ENCODE measurements at places on chromosomes 1 and 21. TPM values are rescaled to one million over a fixed set of nuclear protein-coding genes. Genes with fewer than 3 reads are reported as not detected.

The ANXA9 gene
- polyA plus RNA-seq: not detected

The TTC24 gene
- 2.9 TPM for polyA plus RNA-seq

The CASP9 gene
- 16.7 TPM for polyA plus RNA-seq

The MFAP2 gene
- not detected for polyA plus RNA-seq

The ATP1A2 gene
- polyA plus RNA-seq: not detected

The SLC44A5 gene
- polyA plus RNA-seq: 1.5 TPM

The MEGF6 gene
- 8.8 TPM for polyA plus RNA-seq

The PGLYRP3 gene
- not detected for polyA plus RNA-seq

The IL23R gene
- not detected for polyA plus RNA-seq

The TNFSF4 gene
- polyA plus RNA-seq: 1.2 TPM

The HSPA6 gene
- polyA plus RNA-seq: not detected

The ORC1 gene
- not detected for polyA plus RNA-seq

The AHDC1 gene
- polyA plus RNA-seq: 0.15 TPM

The FCRL1 gene
- polyA plus RNA-seq: 489 TPM

The KRTAP7-1 gene
- polyA plus RNA-seq: not detected

The HES5 gene
- not detected for polyA plus RNA-seq

GRCh38 chr1:18124977-18125376 lies 17.4 kb downstream of the IGSF21 start:
- H3K27ac ChIP-seq: no peak overlapping the region
- DNase-seq: no peak
- H3K4me3 ChIP-seq: no peak overlapping the region
- no peaks in the 10 kb centered on the region for H3K36me3 ChIP-seq
- peaks cover 34% of the 10 kb centered on the region for H3K27me3 ChIP-seq

- no peaks in the 10 kb centered on the region for H3K36me3 ChIP-seq
- H3K27me3 ChIP-seq: peaks cover 14% of the 10 kb centered on the region
- no peak for DNase-seq
These were observed 36.6 kb downstream of the UBASH3A start for GRCh38 chr21:42440187-42440792.

DNA sequence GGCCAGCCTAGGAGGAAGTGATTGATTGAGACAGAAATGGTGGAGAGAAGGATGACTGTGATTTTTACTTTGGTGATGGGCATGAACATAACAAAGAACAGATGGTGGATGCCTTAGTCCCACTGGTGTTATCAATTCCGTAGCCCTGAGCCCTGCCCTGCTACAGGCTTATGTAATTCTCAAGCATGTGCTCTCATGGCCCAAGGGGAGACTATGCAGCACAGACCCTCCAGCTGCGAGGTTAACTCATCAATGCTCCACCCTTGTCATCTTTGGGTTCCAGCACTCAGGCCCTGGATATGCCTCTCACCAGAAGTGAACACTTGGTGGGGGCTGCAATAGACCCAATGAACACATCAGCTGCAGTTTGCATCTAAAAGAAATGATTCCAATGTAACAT lies 62.7 kb upstream of the LRRC8D start:
- H3K27me3 ChIP-seq: no peaks in the 10 kb centered on the region
- H3K36me3 ChIP-seq: no peaks in the 10 kb centered on the region
- no peak overlapping the region for H3K27ac ChIP-seq
- peak overlapping the region; percentile 88 for H3K4me3 ChIP-seq
- no peak for DNase-seq
- H3K4me1 ChIP-seq: peaks cover 34% of the 10 kb centered on the region

GRCh38 chr1:93967306-93967705 lies 58.1 kb upstream of the GCLM start:
- H3K27me3 ChIP-seq: peaks cover 20% of the 10 kb centered on the region
- H3K4me1 ChIP-seq: no peaks in the 10 kb centered on the region
- no peaks in the 10 kb centered on the region for H3K36me3 ChIP-seq
- H3K27ac ChIP-seq: no peak overlapping the region
- no peak overlapping the region for H3K4me3 ChIP-seq

- no peak for DNase-seq
- no peaks in the 10 kb centered on the region for H3K4me1 ChIP-seq
- H3K4me3 ChIP-seq: no peak overlapping the region
- no peak overlapping the region for H3K27ac ChIP-seq
These were observed 1077.3 kb downstream of the KCNT2 start for GRCh38 chr1:195530961-195531360.

- no peak for DNase-seq
- H3K36me3 ChIP-seq: peaks cover 12% of the 10 kb centered on the region
- no peak overlapping the region for H3K4me3 ChIP-seq
- no peaks in the 10 kb centered on the region for H3K27me3 ChIP-seq
- H3K4me1 ChIP-seq: peaks cover 26% of the 10 kb centered on the region
These were observed 36.0 kb downstream of the UBE4B start for GRCh38 chr1:10068605-10069294.

DNA sequence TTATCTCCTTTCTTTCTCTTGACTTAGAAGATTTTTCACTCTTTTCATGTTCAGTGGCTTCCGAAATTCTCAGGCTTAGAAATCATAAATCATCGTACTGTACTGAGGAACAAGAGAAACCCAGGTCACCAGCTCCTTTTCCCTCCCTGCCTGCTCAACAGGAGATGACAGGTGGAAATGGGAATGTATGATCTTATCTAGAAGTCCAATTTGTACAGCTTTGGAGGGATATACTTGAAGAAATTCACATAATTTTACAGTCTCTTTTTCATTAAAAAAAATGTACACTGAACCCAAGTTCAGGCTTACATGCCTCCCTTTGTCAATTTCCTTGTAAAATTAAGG lies 11.7 kb downstream of the EVA1C start:
- H3K27ac ChIP-seq: no peak overlapping the region
- H3K4me1 ChIP-seq: no peaks in the 10 kb centered on the region
- no peak for DNase-seq

GRCh38 chr21:17699524-17700189 lies 87.0 kb upstream of the BTG3 start:
- DNase-seq: no peak
- H3K4me1 ChIP-seq: no peaks in the 10 kb centered on the region
- H3K27ac ChIP-seq: no peak overlapping the region
- H3K36me3 ChIP-seq: no peaks in the 10 kb centered on the region

DNA sequence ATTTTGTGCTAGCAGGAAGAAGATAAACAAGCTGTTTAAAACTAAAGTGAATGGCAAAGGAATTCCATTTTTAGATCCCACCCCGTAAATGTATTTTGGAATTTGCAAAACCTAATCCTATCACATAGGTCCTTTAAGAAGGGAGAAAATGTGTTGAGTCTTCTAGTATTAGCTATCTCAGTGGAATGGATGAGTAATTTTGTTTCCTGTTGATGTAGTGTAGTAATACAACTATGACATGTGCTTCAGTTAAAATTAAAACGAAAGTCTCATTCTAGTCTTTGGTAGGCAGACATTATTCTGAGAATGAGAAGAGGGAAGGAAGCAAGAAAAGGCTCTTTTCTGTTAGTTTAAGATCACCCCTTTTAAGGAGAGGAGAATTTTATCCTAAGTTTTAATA lies 265.9 kb upstream of the C1orf105 start:
- peak overlapping the region; percentile 72 for H3K27ac ChIP-seq
- H3K4me3 ChIP-seq: peak overlapping the region; percentile 75
- no peaks in the 10 kb centered on the region for H3K36me3 ChIP-seq
- H3K4me1 ChIP-seq: peaks cover 12% of the 10 kb centered on the region
- no peaks in the 10 kb centered on the region for H3K27me3 ChIP-seq

- DNase-seq: no peak
- H3K4me3 ChIP-seq: no peak overlapping the region
- no peaks in the 10 kb centered on the region for H3K27me3 ChIP-seq
- H3K36me3 ChIP-seq: no peaks in the 10 kb centered on the region
- no peaks in the 10 kb centered on the region for H3K4me1 ChIP-seq
- no peak overlapping the region for H3K27ac ChIP-seq
These were observed 103.6 kb downstream of the PSMG1 start for GRCh38 chr21:39079617-39080016.

GRCh38 chr1:60888126-60888525 lies 194.2 kb upstream of the NFIA start:
- no peak overlapping the region for H3K27ac ChIP-seq
- no peak for DNase-seq
- H3K4me1 ChIP-seq: no peaks in the 10 kb centered on the region
- no peaks in the 10 kb centered on the region for H3K36me3 ChIP-seq
- no peak overlapping the region for H3K4me3 ChIP-seq
- no peaks in the 10 kb centered on the region for H3K27me3 ChIP-seq

- no peaks in the 10 kb centered on the region for H3K36me3 ChIP-seq
- H3K4me3 ChIP-seq: no peak overlapping the region
- peaks cover 15% of the 10 kb centered on the region for H3K27me3 ChIP-seq
- no peak overlapping the region for H3K27ac ChIP-seq
- no peaks in the 10 kb centered on the region for H3K4me1 ChIP-seq
These were observed 320.2 kb downstream of the MATN1 start for GRCh38 chr1:30403061-30403645.

DNA sequence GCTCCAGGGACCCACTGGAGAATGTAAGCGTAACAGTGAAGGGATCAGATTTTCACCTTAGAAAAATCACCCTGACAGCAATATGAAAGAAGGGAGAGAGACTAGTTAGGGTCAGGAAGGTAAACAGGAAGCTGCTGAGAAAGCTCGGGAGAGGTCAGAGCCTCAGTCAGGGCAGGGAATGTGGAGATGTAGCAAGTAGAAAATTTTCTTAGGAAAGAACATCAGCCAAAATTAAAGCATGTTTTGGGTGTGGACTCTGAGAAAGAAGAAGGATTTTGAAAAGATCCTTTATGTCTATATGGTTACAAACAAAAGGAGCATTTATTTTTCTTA lies 16.7 kb upstream of the ERICH3 start:
- no peaks in the 10 kb centered on the region for H3K4me1 ChIP-seq
- no peak for DNase-seq
- no peak overlapping the region for H3K4me3 ChIP-seq
- H3K27me3 ChIP-seq: no peaks in the 10 kb centered on the region
- no peak overlapping the region for H3K27ac ChIP-seq

DNA sequence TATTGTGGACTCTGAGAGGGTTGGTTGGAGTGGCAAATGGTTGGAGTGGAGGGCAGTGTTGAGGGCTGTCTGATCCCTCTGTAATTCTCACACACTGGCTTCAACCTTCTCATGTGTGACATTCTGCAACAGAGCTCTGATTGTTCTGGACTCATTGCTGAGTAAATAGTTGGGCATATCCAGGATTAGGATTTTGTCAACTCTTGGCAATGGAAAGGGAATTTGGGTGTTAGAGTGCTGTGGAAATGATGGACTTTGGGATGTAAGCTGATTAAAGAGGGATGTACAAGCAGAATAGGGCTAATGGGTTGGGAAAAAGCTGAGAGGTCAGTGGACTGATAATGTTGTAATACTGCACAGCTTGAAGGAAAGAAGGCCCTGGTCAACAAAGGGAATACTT lies 16.5 kb downstream of the TLCD4 start:
- peaks cover 20% of the 10 kb centered on the region for H3K27me3 ChIP-seq
- no peak for DNase-seq
- H3K36me3 ChIP-seq: no peaks in the 10 kb centered on the region
- no peak overlapping the region for H3K27ac ChIP-seq
- no peak overlapping the region for H3K4me3 ChIP-seq

DNA sequence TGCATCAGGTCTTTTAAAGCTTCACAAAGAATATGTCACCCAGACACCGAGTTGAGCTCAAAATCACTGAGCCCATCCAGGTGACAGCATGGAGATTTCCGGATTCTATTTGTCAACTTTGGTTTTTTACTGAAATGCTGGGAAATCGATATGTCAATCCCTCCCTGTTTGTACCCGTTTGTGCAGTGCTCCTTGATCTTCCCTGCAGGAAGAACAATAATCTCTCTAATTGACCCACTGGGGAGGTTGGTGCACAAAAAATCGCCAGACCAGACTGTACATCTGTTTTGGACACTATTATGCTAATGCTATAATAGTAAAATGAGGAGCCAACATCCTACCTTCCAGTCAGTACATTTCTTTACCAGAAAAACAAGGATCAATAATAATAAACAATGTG lies 1.8 kb downstream of the BARHL2 start:
- no peak overlapping the region for H3K4me3 ChIP-seq
- peaks cover 88% of the 10 kb centered on the region for H3K27me3 ChIP-seq
- H3K36me3 ChIP-seq: peaks cover 11% of the 10 kb centered on the region
- no peak for DNase-seq

GRCh38 chr21:46264690-46265144 lies 20.7 kb downstream of the MCM3AP start:
- H3K27me3 ChIP-seq: no peaks in the 10 kb centered on the region
- no peak overlapping the region for H3K27ac ChIP-seq
- H3K4me3 ChIP-seq: no peak overlapping the region
- H3K4me1 ChIP-seq: peaks cover 3% of the 10 kb centered on the region

GRCh38 chr1:21143752-21144151 lies 32.9 kb downstream of the EIF4G3 start:
- H3K27ac ChIP-seq: no peak overlapping the region
- H3K27me3 ChIP-seq: no peaks in the 10 kb centered on the region
- H3K4me3 ChIP-seq: no peak overlapping the region
- no peaks in the 10 kb centered on the region for H3K36me3 ChIP-seq
- no peak for DNase-seq

GRCh38 chr1:20640183-20640597 lies 6.9 kb downstream of the PINK1 start:
- peak; percentile 50 for DNase-seq
- peaks cover 5% of the 10 kb centered on the region for H3K4me1 ChIP-seq
- H3K27ac ChIP-seq: peak overlapping the region; percentile 57
- no peak overlapping the region for H3K4me3 ChIP-seq

- H3K4me3 ChIP-seq: no peak overlapping the region
- peaks cover 9% of the 10 kb centered on the region for H3K27me3 ChIP-seq
- DNase-seq: no peak
- H3K36me3 ChIP-seq: peaks cover 6% of the 10 kb centered on the region
These were observed 109.6 kb downstream of the SIK1 start for GRCh38 chr21:43317254-43317748.

GRCh38 chr1:68383092-68383491 lies 66.7 kb downstream of the RPE65 start:
- peaks cover 12% of the 10 kb centered on the region for H3K4me1 ChIP-seq
- no peak for DNase-seq
- peaks cover 4% of the 10 kb centered on the region for H3K36me3 ChIP-seq
- H3K27me3 ChIP-seq: peaks cover 9% of the 10 kb centered on the region

GRCh38 chr1:31232689-31233088 lies 7.0 kb downstream of the NKAIN1 start:
- H3K27ac ChIP-seq: no peak overlapping the region
- no peaks in the 10 kb centered on the region for H3K4me1 ChIP-seq
- no peaks in the 10 kb centered on the region for H3K36me3 ChIP-seq
- no peak overlapping the region for H3K4me3 ChIP-seq

GRCh38 chr21:45169001-45169400 lies 94.6 kb downstream of the ADARB1 start:
- H3K27me3 ChIP-seq: no peaks in the 10 kb centered on the region
- peaks cover 11% of the 10 kb centered on the region for H3K4me1 ChIP-seq
- H3K36me3 ChIP-seq: no peaks in the 10 kb centered on the region

GRCh38 chr1:45122724-45123123 lies 83.7 kb downstream of the ZSWIM5 start:
- DNase-seq: no peak
- no peaks in the 10 kb centered on the region for H3K4me1 ChIP-seq
- H3K27ac ChIP-seq: peak overlapping the region; percentile 46
- no peak overlapping the region for H3K4me3 ChIP-seq

- H3K27me3 ChIP-seq: no peaks in the 10 kb centered on the region
- peaks cover 4% of the 10 kb centered on the region for H3K4me1 ChIP-seq
- no peak overlapping the region for H3K4me3 ChIP-seq
- H3K27ac ChIP-seq: no peak overlapping the region
- DNase-seq: no peak
These were observed 22.2 kb upstream of the SCAF4 start for GRCh38 chr21:31753949-31754707.

GRCh38 chr1:245604979-245605378 lies 450.2 kb downstream of the KIF26B start:
- no peaks in the 10 kb centered on the region for H3K36me3 ChIP-seq
- no peaks in the 10 kb centered on the region for H3K4me1 ChIP-seq
- H3K4me3 ChIP-seq: no peak overlapping the region

Measured in naive B cell (primary cell).